ENCODE measurements at places on chromosomes 7 and 10.

DNA sequence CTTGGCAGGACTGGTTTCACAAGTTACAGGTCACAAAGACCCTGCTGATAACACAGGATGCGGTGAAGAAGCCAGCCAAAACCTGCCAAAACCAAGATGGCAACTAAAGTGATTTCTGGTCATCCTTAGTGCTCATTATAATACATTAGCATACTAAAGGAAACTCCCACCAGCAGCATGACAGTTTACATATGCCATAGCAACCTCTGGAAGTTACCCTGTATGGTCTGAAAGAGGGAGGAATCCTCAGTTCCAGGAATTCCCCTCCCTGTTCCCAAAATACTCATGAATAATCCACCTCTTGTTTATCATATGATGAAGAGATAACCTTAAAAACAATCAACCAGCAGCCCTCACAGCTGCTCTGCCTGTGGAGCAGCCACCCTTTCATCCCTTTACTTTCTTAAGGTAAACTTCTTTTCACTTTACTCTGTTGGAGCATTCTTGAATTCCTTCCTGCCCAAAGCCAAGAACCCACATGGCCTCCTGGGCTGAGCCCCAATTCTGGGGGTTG lies 21.9 kb downstream of the DPY19L1 start:
- no peak for DNase-seq

- DNase-seq, result no peak
Measured at GRCh38 chr10:51162002-51162401, 87.7 kb downstream of the PRKG1 start.

DNA sequence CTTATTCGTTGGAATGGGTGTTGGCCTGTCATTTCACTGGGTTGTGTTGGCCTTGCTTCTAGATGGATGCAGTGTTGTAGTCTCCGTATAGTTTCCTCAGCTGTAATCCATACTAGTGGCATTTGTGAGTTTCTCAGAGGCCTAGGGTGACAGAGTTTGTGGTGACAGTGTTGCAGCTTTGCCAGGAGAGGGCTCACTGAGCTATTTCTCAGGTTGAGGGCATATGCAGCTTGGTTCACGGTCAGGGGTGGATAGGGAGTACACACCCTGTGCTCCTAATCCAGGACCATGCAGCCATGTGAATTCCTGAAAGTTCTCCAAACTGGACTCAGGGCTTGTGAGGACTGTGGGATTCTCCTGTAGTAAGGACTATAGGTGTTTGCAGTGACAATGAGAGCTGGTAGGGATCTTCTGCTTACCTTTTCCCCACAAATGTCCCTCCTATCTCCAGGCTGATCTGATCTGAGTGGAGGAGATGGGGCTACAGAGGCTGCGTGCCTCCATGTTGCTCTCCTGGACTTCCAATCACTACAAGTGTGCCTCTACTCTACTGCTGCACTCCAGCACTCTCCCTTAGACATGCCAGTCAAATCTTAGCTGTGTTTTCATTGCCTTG lies 229.0 kb downstream of the STK31 start:
- peak; percentile 7 for DNase-seq

- no peak for DNase-seq
Measured at GRCh38 chr7:82389876-82390275, 53.7 kb downstream of the CACNA2D1 start.

GRCh38 chr7:216360-217300 lies 24.3 kb downstream of the FAM20C start:
- DNase-seq, result no peak

- DNase-seq, result no peak
Measured at GRCh38 chr10:86968271-86968993, at the start of gene ADIRF. ADIRF (plus strand) TSS chr10:86968482; CDS start chr10:86968545, 63 bp downstream.

DNA sequence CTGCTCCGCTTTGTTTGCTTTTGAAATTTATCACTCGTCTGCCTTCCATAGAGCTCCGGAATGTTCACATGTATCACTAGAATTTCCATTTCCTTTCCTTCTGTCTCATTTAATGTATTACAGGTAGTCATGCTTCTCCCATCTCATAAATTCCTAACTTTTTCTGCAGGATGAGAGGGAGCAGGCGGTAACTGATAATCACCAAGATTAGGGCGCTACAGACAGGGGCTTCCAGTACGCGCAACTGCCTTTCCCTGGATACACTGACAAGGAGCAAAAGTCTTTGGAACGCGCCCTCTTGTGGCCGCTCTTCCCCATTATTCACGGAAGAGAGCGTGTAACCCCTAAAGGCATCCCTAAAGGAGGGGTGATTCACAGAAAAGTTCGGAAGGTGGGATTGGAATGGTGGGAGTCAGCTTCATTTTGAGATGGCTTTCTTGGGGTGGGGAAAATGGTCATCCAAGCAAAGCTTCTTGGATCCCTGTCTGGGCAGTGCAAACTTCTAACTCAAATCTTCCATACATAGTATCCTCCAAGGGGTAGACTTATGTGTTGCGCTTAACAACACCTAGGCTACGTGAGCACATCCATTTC lies 6.5 kb downstream of the INHBA start:
- DNase-seq, result no peak

DNA sequence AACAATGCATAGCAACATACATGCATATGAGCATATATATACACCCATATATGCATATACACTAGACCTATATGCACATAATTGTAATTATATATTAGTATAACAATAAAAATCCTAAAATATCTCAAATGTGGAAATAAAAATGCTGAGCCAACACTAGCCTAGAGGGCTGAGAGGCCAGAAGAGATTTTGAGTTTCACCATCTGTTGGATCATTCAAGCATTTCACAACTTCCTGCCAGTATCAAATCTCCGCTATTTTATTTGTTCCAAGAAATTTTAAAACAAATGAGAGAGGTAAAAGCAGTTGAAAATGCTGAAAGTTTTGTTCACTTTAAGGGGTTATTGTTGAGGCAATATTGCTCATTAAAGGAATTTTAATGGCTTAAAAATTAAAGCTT lies 187.0 kb downstream of the PCDH15 start:
- no peak for DNase-seq

DNA sequence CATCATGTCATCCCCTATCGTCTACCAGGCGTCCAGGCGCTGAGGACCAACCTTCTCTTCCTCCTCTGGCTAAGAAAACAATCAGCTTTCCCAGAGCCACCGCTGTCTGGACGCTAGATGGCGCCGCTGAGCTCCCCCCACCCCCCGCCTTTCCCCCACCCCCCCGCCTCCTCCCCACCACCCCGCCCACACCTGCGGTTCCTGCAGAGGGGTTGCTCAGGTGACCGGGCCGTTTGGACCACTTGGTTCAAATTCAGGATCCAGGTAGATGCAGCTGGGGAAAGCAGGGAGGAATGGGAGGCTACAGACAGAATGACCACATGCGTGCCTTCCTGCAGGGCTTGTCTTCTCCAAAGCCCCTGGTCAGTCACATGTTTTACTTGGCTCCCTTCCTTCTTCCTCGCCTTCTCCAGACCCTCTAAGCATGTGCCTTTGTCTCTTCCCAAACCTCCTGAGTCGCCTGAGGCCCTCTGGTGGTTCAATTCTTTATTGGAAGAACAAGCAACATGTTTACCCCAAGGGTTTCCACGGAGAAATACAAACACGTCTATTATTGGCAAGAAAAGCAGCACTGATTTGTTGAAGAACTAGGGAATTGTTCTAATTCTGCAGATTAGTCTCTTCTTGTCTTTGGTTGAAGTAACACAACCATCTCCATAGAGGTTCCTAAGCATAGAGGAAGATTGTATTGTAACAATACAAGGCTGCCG lies 24.7 kb downstream of the AOC1 start:
- no peak for DNase-seq

Data from GM12892 (cell line).